Upper lobe of right lung (tissue), 1 donor: ENCODE measurements at places on chromosomes 12 and 14. TPM values are rescaled to one million over a fixed set of nuclear protein-coding genes. Genes with fewer than 3 reads are reported as not detected.

GRCh38 chr12:80622271-80622670 lies 85.2 kb upstream of the MYF6 start:
- H3K4me1 ChIP-seq, result no peaks in the 10 kb centered on the region
- H3K36me3 ChIP-seq, result no peaks in the 10 kb centered on the region
- no peak overlapping the region for H3K27ac ChIP-seq
- no peak for DNase-seq

LAG3 gene
- 1.5 TPM for total RNA-seq

DNA sequence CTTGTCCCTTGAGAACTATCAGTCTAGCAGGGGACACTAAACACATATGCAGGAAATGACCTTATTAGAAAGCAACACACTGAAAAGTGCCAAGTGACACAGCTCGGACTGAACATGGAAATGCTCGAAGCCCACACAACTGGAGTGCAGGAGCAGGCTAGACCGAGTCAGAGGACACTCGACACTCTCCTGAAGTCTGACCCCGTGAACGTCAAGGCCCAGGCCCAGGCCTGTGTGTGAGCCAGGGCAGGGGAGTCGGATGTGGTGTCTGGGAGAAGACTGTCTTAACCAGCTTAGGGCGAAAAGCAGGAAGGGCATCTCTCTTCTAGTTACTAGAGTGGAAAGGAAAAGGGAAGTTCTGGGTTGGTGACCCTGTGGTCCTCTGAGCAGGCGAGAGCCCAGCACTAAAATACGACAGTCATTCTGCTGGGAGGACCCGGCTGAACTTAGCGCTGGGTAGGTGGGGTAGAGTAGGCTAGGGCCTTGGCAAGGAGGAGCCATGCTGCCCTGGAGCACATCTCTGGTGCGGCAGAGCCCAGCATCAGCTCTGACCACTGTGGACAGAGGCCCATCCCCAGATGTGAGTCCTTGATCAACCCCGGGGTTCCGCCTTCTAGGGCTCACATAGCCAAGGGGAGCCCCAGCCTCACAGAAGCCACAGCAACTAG lies 93.0 kb downstream of the NTF3 start:
- no peaks in the 10 kb centered on the region for H3K4me1 ChIP-seq
- H3K27me3 ChIP-seq, result no peaks in the 10 kb centered on the region
- no peak overlapping the region for H3K4me3 ChIP-seq
- no peaks in the 10 kb centered on the region for H3K36me3 ChIP-seq
- DNase-seq, result no peak

DNA sequence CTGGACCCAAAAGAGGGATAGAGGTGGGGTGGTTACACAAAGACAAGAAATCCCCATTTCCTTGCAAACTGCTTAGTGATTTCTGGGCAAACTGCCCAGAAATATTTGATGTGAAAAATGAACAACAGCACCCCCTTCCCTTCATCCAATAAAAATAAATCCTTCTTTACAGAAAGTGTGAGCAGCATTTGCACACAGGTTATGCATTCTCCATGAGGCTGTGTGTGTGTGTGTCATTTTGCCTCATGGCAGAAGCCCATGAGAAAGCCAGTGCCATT lies 17.2 kb upstream of the NRXN3 start:
- no peak for DNase-seq
- no peaks in the 10 kb centered on the region for H3K27me3 ChIP-seq
- no peaks in the 10 kb centered on the region for H3K4me1 ChIP-seq
- H3K4me3 ChIP-seq, result no peak overlapping the region

NCAPD2 gene
- total RNA-seq, result 26.7 TPM

DNA sequence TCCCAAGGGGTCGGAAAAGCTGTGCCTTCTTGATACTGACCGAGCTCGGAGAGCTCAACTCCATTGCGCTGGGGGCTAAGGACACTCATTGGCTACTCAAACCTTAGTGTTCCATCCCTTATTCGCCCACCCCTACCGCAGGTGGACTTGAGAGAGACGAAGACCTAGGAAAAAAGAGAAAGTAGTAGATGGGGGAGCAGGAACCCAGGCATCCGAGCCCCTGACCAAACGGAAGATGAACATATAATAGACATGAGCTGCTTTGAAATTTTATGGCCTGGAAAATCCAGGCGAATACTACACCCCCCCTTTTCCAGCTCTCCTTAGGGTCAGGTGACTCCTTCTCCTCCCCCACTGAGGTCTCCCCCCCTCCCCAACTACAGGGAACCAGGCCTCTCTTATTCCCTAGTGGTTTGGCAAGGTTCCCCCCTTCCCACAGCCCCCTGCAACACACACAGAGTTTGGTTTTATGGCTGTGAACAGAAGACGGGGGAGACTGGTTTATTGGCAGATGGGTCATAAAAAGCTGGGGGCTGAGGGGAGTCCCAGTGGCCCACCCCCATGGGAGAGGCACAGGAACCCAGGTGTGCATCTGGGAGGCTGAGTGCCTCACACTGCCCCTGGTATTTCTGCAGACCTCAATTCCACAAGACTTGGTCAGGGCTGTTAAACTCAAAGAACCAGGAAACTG lies 1.6 kb downstream of the GDF11 start:
- no peak overlapping the region for H3K27ac ChIP-seq
- H3K4me1 ChIP-seq, result peaks cover 9% of the 10 kb centered on the region
- H3K36me3 ChIP-seq, result no peaks in the 10 kb centered on the region
- H3K27me3 ChIP-seq, result no peaks in the 10 kb centered on the region
- H3K4me3 ChIP-seq, result peak overlapping the region; percentile 65
- DNase-seq, result no peak

DNA sequence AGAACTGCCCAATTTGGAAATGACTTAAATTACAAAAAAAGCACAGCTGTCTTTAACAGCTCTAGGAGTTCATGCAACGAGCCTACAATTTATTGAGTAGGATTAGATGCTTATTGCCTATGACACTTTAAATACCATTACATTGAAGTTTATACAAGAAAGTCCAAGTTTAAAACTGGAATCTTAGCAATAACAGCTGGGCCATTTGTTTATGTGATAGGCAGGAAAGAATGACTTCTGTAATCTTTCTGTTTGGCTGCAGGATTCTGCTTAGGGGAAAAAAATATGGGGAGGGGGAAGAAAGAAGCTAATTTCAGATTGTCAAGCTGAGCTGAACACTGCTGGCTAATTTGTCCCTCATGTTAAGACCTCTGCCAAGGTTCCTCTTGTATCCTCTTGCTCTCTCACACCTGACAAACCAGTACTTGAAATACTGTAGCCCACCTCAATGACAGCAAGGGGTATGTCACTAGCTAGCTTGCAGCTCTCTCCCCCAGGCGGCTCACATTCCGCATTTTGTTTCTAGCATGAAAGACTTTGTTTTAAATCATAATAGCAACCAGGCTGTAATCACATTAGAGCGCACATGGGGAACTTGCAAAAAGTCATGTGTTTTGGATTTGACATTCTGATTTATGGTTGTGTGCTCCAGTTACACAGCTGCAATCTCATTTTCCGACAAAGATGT lies 384.8 kb downstream of the BMP4 start:
- H3K36me3 ChIP-seq, result no peaks in the 10 kb centered on the region
- DNase-seq, result no peak
- no peaks in the 10 kb centered on the region for H3K27me3 ChIP-seq
- peaks cover 7% of the 10 kb centered on the region for H3K4me1 ChIP-seq

- H3K27ac ChIP-seq, result no peak overlapping the region
- DNase-seq, result no peak
- H3K4me1 ChIP-seq, result peaks cover 1% of the 10 kb centered on the region
- H3K27me3 ChIP-seq, result no peaks in the 10 kb centered on the region
These were observed 309.1 kb upstream of the FKBP4 start for GRCh38 chr12:2485681-2486080.

DNA sequence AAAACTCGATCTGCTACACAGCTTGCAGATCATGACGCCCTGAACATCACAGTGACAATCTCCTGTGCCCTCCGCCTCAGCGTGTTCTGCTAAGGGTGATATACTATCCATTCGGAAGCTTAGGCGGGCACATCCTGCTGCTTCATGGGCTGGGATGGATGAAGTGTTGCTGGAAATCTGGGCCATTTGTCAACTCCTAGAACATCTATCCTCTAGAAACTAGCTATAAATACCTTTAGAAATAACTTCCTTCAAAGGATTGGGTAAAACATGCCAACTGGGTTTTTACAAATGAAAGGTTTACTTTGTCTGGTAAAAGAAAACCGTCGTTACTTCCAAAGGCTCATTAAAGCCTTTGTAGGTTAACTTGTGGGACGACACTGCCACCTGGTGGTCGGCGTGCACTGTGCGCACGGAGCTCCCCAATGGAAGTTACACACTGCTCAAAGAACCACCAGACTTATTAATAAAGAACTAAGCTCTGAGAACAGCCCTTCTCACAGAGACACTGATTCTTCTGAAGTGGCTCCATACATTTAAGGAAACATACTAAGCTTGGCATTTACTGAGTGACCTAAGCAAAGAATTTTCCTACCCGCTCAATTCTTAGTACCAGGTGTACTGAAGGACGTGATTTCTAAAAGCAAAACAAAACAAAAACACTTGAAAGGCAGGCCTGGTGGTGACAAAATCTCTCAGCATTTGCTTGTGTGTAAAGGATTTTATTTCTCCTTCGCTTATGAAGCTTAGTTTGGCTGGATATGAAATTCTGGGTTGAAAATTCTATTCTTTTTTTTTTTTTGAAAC lies 21.6 kb upstream of the CACNA2D4 start:
- H3K4me3 ChIP-seq, result no peak overlapping the region
- H3K4me1 ChIP-seq, result peaks cover 7% of the 10 kb centered on the region
- no peak overlapping the region for H3K27ac ChIP-seq
- H3K27me3 ChIP-seq, result no peaks in the 10 kb centered on the region
- peak; percentile 92 for DNase-seq

DNA sequence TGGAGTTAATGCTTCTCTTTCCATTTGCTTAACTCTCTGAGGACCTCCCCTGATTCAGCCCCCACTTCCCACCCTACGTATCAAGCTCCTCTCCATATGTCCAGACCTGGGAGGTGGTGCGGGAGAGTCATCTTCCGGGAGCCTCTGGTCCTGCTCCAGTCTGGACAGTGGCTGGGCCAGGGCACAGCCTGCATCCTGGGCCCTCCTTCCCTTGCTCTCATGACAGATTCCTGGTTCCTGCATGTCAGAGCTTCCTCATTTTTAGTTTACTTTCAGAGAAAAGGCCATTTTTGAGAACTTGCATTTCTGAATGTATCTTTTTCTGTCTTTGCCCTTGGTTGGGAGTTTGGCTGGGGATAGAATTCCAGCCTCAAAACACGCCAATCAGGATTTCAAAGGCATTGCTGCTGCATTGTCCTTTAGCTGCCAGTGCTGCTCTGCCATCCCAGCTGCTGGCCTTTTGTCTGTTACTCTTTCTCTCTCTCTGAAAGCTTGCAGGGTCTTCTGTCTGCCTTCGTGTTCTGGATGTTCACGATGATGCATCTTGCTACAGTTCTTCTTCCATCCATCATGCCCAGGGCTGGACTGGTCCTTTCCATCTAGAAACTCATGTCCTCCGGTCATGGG lies 54.7 kb downstream of the SLC6A12 start:
- H3K36me3 ChIP-seq, result no peaks in the 10 kb centered on the region
- H3K27me3 ChIP-seq, result no peaks in the 10 kb centered on the region
- H3K4me1 ChIP-seq, result no peaks in the 10 kb centered on the region

IFNG-AS1 gene
- not detected for total RNA-seq

DNA sequence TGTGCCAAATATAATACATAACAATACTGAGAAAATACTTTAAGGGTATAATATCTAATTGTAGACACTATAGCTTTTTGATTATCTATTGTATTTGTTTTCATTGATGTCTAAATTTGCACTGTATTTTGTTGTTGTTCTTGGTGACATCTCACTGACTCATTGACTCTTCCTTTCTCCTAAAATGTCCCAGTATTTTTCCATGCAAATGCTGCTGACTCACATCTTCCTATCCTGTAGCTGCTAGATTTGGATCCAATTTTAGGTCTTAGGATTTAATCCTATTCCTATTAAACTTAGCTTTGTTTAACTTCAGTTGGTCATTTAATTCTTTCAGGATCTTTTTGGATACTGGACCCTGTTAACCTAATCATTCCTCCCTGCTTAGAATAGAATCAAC lies 148.5 kb downstream of the TMTC2 start:
- no peak for DNase-seq
- H3K36me3 ChIP-seq, result no peaks in the 10 kb centered on the region
- no peak overlapping the region for H3K27ac ChIP-seq
- H3K27me3 ChIP-seq, result no peaks in the 10 kb centered on the region

DNA sequence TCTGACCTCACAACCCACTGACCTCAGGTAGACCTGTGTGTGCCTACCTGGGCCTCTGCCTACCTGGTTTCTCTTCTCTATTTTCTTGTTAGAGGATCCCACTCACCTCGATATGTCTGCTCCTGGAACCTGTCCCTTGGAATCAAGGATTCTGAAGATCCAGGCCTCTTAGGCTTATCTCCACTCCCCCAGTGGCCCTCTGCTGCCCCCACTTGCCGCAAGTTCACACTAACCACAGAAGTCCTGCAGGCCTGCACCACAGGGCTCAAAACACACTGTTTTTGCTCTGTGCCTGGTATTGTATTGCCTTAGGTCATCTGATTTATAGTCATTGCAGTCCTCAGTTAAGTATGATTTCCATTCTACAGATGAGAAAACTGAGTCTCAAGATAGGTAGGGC lies 15.3 kb upstream of the NRXN3 start:
- H3K27me3 ChIP-seq, result no peaks in the 10 kb centered on the region
- H3K4me1 ChIP-seq, result no peaks in the 10 kb centered on the region
- DNase-seq, result no peak
- no peaks in the 10 kb centered on the region for H3K36me3 ChIP-seq
- H3K27ac ChIP-seq, result no peak overlapping the region

GRCh38 chr12:46369474-46370379 lies 2.8 kb downstream of the SLC38A2 start:
- peaks cover 62% of the 10 kb centered on the region for H3K4me1 ChIP-seq
- H3K4me3 ChIP-seq, result peak overlapping the region; percentile 92
- peaks cover 65% of the 10 kb centered on the region for H3K36me3 ChIP-seq
- no peak for DNase-seq

DNA sequence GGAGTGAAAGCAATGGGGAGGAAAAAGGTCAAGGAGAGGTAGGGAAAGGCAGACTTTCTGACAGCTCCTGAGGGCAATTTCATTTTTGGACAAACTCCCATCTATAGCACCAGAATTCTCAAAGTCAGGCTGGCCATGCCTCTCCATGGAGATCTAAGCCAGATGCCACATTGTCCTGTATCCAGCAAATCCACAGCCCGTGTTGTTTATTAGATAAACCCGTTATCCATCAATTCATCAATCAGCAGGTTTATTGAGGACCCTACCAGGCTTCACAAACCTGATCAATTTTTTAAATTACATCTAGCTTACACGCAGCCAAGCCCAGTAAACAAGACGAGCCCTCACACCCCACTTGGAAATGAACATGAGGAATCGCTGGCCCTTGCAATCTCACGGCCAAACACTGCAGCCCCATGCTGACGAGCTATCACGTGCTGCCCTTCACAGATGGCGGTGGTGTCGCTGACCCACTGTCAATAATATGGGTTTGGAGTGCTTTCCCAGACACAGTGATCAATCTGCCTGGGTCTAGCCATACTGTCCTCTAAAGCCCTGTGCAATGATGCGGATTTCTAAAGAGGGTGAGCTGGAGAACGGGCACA lies 332.9 kb downstream of the DPF3 start:
- no peaks in the 10 kb centered on the region for H3K36me3 ChIP-seq
- no peak overlapping the region for H3K4me3 ChIP-seq
- no peaks in the 10 kb centered on the region for H3K4me1 ChIP-seq
- no peaks in the 10 kb centered on the region for H3K27me3 ChIP-seq
